Stimulated activated CD8-positive, alpha-beta memory T cell treated with anti-CD3 and anti-CD28 coated beads, Interleukin-4, amount 100 ng/mL, for 4 hours (primary cell): ENCODE measurements at places on chromosomes 4 and X.

DNA sequence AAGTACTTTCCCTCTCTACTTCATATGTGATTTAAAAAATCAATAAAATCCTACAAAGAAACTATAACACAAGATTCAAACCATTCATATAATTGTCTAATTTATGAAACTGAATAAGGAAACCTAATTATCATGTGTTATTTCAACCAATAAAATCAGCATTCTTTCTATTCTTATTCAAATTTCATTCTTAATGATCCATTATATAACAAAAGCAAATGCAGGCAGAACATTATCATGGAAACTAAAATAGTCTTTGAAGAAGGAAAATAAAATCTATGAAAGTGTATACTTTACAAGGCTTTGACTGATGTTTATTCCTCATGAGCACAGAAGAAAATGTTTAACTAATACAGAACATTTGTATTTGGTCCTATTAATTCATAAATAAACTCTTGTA is 47.6 kb downstream of the CNOT6L start:
- DNase-seq, result no peak

DNA sequence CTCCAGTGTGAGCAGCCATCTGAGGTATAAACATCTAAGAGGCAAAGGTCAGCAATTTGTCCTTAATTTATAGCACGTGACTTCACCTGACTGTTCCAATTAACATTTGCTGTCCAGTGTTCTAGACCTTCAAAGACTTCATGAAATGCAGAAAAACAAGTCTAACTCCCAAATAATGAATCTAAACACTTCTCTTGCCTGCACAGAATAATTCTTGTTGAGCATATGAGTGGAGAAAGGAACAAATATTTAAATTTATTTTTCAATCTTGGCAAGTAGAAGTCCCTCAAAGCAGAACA is 12.0 kb downstream of the RFC1 start:
- DNase-seq, result no peak

GRCh38 chr4:140212646-140213045 is 58.7 kb upstream of the MAML3 start:
- DNase-seq, result no peak

DNA sequence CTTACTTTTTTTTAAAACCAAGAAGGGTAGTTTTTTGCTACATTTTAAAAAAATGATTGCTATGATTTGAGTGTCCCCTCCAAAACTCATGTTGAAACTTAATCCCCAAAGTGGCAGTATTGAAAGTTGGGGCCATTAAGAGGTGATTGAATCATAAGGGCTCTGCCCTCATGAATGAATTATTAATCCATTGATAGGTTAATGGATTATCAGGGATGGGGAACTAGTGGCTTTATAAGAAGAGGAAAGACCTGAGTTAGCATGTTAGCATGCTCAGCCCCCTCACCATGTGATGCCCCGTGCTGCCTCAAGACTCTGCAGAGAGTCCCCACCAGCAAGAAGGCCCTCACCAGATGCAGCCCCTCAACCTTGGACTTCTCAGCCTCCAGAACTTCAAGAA is 31.0 kb downstream of the SMIM43 start:
- no peak for DNase-seq

DNA sequence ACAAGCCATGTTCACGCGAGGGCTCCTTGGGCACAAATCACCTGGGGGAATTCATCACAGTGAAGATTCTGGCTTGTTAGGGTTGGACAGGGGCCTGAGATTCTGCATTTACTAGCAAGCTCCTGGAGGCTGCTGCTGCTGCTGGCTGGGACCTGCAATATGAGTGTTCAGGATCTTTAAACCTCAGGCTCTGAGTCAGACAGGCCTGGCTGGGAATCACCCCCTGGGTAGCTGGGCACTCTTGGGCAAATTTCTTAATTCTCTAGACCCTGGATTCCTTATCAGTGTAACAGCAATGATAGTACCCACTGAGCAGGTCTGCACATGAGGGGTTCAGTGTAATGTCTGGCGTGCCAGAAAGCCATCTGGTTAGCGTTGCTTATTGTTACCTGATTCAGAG is 101.5 kb downstream of the DHX15 start:
- no peak for DNase-seq

- no peak for DNase-seq
These were observed 204.3 kb downstream of the TRAM1L1 start for GRCh38 chr4:116881077-116881476.

DNA sequence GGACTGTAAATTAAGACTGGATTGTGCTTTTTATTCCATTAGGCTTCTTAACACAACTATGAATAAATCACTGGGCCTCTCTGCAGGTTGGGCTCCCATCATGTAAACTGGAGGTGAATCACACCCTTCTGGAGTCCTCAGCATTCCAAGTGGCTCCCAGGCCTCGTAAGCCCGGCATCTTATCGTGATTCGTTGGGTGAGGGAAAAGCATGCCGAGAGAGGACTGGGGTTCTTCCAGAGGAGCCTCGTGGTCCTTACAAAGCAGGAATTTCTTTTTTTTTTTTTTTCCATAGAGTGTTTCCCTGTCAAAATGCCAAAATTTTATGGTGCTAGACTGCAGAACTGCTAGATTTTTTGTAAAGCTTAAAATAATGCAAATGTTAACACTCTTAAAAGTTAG is 20.0 kb downstream of the CLDN22 start:
- DNase-seq, result no peak

- DNase-seq, result no peak
These were observed 123.2 kb upstream of the KCNIP4 start for GRCh38 chr4:22071749-22072148.

- no peak for DNase-seq
These were observed 65.0 kb downstream of the COQ2 start for GRCh38 chr4:83219344-83220331.

- DNase-seq, result no peak
These were observed 7.3 kb upstream of the SRP72 start for GRCh38 chr4:56460085-56460484.

GRCh38 chr4:41896648-41897047 is 38.6 kb upstream of the TMEM33 start:
- no peak for DNase-seq

- no peak for DNase-seq
These were observed 247.9 kb downstream of the CCSER1 start for GRCh38 chr4:90375081-90375480.

GRCh38 chr4:160846121-160846520 is 1317.7 kb downstream of the FSTL5 start:
- DNase-seq, result no peak

DNA sequence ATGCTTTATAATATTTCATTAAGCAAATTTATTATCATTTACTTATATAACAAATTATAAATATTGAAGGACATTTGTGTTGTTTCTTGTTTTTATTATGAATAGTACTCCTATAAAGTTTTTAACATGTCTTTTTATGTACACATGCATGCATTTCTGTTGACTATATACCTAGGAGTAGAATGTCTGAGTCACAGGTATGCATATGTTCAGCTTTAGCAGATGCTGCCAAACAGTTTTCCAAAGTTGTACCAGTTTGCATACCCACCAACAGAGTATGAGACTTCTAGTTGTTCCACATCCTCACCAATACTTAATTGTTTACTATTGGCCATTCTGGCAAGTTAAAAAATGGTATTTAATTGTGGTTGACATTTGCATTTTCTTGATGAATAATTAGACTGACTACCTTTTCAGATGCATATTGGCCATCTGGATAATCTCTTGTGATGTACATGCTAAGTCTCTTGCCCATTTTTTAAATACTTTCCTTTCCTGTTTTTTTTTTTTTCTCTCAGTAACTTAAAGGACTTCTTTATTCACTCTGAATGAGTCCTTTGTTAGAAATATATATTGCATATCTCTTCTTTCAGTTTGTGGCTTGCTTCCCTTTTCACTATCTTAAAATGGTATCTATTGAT is 132.2 kb upstream of the TRIM2 start:
- no peak for DNase-seq

DNA sequence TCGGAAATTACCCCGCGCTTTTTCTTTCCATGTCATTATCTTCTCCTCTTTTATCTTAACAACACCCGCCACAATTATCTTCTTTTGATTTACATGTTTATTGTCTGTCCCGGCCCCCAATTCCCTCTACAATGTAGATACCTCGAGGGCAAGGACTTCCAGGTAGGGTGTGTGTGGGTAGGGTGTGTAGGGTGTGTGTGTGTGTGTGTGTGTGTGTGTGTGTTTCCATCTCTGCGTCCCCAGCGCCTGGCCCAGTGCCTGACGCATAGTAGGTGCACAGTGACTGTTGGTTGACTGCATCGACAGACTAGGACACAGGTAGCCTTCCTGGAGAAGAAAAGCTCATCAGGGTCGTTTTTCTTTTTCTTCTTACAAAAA is 103.1 kb downstream of the UCHL1 start:
- DNase-seq, result no peak

GRCh38 chr4:15920723-15921591 is 17.6 kb downstream of the FGFBP1 start:
- DNase-seq, result no peak

- DNase-seq, result no peak
These were observed 28.3 kb downstream of the CYTL1 start for GRCh38 chr4:4990857-4991540.

DNA sequence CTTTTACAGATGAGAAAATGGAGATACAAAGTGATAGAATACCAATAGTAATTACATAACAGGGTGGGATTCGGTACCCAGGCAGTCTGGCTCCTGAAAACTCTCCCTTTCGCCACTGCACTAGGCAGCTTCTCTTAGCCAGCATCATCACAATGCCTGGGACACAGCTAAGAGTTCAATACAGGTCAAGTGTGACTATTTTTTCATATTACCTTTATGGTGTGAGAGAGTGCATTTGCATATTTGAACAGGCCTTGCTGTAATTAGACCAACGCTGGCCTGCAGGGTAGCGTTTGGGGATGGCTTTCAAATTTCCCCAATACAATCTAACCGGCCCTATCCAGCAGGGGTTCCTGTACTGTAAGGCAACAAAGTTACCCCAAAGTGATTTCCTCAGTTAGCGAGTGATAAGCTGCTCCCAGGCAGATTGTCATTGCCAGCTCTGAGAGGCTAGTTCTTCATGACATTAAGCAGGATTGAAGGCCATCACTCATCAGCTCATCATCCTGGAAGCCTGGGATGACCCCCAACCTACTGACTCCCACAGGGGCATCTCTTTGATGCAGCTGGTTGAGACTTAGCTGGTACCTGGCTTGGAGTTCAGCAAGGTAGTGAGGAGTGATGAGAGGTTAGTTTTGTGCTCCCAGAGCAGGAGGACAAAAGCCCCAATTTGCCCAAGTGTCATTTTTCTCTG is 836.8 kb upstream of the LCORL start:
- DNase-seq, result no peak

- no peak for DNase-seq
These were observed 419 bp downstream of the ADD1 start for GRCh38 chr4:2843941-2844584.

GRCh38 chrX:15769300-15769954 is 20.9 kb upstream of the ZRSR2 start:
- DNase-seq, result no peak

DNA sequence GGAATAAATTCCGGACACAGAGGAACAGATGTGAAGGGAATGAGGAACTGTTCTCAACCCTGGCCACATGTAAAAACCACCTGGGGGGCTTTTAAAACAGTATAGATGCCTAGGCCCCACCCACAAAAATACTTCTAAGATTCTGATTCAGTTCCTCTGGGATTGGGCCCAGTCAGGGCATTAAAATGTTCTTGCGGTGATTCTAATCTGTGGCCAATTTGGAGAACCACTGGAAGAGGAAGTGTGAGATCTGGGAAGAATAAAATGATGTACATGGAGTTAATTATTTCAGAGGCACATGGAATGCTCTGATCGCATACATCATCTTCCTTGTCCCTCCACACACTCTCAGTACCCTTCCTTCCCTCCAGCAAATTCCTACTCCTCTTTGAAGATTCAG is 192.2 kb downstream of the APBB2 start:
- DNase-seq, result no peak

DNA sequence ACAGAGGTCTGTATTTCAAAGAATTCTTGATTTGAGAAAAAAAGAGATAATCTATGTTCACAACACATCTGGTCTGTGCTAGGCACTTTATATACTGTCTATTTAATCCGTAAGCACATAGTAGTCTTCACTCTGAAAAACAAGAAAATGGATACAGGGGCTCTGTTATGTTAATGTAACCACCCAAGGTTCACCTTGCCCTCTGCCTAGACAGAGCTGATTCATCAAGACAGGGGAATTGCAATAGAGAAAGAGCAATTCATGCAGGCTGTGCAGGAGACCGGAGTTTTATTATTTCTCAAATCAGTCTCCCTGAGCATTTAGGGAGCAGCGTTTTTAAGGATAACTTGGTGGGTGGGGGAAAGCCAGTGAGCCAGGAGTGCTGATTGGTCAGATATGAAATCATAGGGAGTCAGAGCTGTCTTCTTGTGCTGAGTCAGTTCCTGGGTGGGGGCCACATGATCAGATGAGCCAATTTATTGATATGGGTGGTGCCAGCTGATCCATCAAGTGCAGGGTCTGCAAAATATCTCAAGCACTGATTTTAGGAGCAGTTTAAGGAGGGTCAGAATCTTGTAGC is 92.9 kb upstream of the TNIP3 start:
- DNase-seq, result no peak

DNA sequence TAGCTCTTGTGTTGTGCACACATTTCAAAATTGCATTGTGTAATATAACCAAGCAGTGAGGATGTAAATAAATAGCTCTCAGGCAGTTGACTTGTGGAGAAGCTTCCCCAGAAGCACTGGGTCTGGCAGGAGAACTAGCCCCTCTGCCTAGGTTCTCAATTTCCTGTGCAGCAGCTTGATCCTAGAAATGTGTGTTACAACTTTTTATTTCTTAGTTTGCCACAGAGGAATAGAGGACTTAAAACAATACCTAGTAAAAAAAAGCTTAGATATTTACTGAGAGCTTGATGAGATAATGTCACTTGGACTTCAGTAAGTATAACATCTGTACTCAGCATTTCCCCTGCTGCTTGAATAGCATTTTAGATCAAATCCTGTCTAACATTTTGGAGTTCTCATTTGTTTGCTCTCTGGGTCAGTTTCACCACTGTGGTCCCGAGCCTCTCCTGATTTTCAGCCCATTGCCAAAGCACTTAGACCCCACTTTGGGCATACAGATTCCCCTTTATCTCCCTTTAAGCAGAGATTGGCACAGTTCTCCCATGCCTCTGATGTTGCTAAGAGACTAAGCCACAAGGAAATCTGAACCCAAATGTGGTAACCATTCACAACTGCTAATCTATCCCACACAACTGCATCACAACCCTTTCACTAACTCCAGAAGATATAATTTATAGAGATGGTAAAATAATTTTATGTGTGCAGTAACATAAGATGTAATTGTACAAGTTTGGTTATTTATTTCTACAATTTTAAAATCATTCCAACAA is 98.2 kb upstream of the NRK start:
- DNase-seq, result no peak

DNA sequence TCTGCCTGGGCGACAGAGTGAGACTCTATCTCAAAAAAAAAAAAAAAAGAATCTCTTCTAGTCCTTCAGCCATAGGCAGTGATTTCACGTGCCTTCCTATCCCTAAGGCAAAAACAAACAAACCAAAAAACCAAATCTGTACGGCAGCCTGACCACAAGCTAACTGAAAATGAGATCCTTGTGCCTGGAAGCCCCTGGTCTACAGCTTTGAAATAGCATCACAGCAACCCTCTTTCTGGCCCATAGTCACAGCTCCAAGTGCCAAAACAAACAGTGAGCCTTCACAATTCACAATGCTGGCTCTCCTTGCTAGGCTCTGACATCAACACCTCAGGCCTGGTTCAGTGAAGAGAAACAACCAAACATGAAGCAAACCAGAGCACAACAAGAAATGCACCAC is 46.1 kb downstream of the TMEM150C start:
- no peak for DNase-seq

- no peak for DNase-seq
These were observed 10.6 kb upstream of the DHRSX start for GRCh38 chrX:2511326-2511725.
